Breast epithelium (tissue), 4 donors: ENCODE measurements at places on chromosomes 3 and 15. TPM values are rescaled to one million over a fixed set of nuclear protein-coding genes. Genes with fewer than 3 reads are reported as not detected.
A peak's percentile ranks its signal among the peaks of the same experiment; 100 is the strongest.

GRCh38 chr3:87468938-87469337 lies 192.6 kb upstream of the POU1F1 start:
- no peak for DNase-seq

- peak; percentile 35 for DNase-seq
Measured at GRCh38 chr3:141659821-141660613, 78.1 kb upstream of the RNF7 start.

DNA sequence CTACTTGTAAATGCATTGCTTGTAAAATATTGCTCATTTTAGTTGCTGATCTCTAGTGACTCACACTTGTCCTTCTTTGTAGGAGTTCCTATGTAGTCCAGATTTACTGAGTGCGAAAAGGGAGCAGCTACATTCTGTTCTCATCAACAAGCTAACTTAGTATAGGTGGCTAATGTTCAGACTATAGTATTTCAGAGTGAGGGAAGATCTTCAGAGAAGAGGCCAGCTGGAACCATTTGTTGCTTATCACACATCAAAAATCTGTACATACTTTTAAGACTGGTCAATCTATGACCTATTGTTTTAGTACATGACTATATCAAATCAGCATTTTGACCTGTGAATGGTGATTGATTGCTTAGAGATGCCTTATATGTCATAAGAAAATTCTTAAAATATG lies 71.3 kb upstream of the THSD4 start:
- no peak for DNase-seq

- no peak for DNase-seq
Measured at GRCh38 chr15:94875550-94875949, 644.2 kb downstream of the MCTP2 start.

GRCh38 chr3:39021465-39022285 lies 30.1 kb downstream of the SCN11A start:
- DNase-seq = no peak

Gene RASL12
- 20.6 TPM for total RNA-seq

- no peak for DNase-seq
Measured at GRCh38 chr3:72346526-72346926, 501.7 kb downstream of the SHQ1 start.

Gene MCTP2
- total RNA-seq = 6.4 TPM

GRCh38 chr15:42804739-42805138 lies 67.8 kb upstream of the CDAN1 start:
- DNase-seq = no peak

Gene TMEM266
- 0.32 TPM for total RNA-seq

DNA sequence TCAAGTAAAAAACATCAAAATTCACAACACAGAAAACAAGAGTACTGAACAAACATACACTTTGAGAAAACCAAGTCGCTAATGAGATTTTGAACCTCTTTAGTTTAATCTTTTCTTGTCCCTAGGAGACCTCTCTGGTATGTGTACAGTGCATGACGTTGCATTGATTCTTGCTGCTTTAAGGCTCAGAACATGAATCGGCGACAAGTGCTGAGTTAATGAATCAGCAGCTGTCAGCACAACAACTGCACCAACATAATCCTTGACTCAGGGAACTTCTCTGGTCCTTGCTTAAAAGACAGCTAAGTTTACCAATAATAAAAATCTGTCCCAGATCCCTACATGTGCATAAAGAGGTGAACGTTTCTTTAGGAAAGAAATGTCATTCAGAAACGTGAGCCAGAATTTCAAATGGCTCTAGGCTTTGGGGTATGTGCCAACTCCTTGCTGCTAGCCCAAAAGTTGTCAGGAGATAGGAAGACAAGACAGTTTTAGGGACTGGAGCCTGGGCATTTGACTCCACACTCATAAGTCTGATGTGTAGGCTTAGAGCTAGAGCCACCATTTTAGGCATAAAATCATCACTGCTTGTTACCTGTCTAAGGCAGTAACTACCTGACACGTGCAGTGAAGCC lies 86.9 kb downstream of the IL5RA start:
- DNase-seq = no peak

- no peak for DNase-seq
Measured at GRCh38 chr3:137766876-137767537, 2.9 kb downstream of the SOX14 start.

- DNase-seq = no peak
Measured at GRCh38 chr15:40932649-40933516, 3.7 kb downstream of the DLL4 start.

DNA sequence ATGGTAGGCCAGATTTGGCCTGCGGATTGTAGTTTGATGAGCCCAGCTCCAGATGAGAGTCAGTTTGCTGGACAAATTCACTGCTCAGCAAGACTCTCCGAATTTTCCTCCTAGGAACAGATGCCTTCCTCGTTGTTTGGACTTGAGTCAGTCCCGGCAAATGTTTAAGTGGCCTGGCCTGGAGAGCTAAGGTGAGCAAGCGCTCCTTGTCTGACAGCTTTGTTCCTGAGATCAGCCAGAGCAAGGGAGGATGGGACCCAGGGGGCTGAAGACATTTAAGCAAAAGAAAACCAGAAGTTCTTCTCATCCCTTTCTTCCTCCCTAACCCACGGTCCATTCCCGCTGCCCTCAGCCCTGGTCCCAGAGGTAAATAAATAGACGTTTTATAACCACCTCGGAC lies 40.3 kb downstream of the POLR2M start:
- no peak for DNase-seq

GRCh38 chr15:64930778-64931371 lies 19.2 kb downstream of the ANKDD1A start:
- DNase-seq = no peak

Gene C2CD4A
- 0.66 TPM for total RNA-seq

GRCh38 chr3:160860346-160860745 lies 104.3 kb downstream of the PPM1L start:
- no peak for DNase-seq

GRCh38 chr3:189851682-189852081 lies 220.5 kb downstream of the TP63 start:
- DNase-seq = no peak

- DNase-seq = no peak
Measured at GRCh38 chr3:17136136-17136721, 251.5 kb downstream of the PLCL2 start.
